Frontal cortex (tissue), 4 donors: ENCODE measurements at places on chromosomes 4 and X. TPM values are rescaled to one million over a fixed set of nuclear protein-coding genes. Genes with fewer than 3 reads are reported as not detected.

The MCF2 gene
- total RNA-seq, result 17.9 TPM

The SLC25A4 gene
- 35.1 TPM for total RNA-seq

The USP46 gene
- 56.7 TPM for total RNA-seq

The SH2D1A gene
- not detected for total RNA-seq

The HOPX gene
- total RNA-seq, result 78.7 TPM

The WDR13 gene
- 56.7 TPM for total RNA-seq
